ENCODE measurements at places on chromosomes 12 and 14.

DNA sequence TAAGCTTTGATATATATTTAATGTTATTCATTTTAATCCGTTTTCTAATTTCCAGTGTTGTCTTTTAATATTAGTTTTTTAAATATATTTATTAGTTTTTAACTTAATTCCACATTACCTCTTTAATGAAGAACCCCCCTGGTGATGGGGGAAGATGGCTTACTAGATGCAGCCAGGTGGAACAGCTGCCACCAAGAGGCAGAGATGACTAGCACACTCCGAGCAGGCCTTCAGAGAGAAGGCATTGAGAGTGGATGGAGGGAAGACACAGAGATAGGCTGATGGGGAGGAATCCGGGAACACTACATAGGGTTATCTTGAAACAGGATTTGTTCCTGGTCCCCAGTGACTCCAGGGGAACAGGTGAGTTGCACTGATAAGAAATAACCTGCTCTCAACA lies 771.6 kb downstream of the LRFN5 start:
- no peak for DNase-seq

GRCh38 chr14:104886690-104887622 lies 21.9 kb downstream of the CEP170B start:
- no peak for DNase-seq

DNA sequence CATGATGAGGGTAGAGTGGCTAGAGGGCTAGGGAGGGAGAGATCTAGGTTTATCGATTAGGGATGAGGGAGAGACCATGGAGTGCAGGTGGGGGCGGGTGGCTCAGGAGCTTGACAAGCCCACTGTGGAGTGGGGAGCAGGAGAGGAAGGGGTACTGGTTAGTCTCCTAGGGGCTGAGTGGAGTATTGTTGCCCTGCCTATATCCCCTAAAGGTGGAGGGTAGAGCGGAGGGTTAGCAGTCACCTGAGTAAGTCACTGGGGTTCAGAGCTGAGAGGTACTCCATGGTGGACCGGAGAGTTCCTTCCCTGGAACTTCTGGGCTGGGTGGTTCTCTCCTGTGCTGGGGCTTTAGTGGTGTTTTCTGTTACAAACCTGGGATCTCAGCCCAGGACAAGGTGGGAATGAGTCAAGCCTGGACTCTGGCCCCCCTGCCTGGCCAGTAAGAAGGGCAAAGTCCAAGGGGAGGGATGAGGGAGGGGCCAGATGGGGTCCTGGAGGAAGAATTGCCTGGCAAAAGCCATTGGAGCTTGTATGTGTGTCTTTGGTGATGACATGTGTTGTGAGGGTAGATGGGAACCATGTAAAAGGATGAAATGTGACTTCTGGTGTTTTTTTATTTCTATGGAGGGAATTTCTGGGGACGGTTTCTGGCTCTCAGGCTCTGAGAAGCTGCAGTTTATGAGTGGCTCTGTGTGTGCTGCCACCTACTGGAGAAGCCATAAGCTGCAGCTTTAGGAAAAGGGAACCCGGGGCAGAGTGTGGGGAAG lies at the start of gene CIDEB:
CIDEB (minus strand) TSS at position 403 of the 767 bp plus-strand sequence; CDS start at position 284, 119 bp downstream.
- peak; percentile 50 for DNase-seq

GRCh38 chr12:124390442-124391097 lies 95.7 kb downstream of the RFLNA start:
- DNase-seq = peak; percentile 83

DNA sequence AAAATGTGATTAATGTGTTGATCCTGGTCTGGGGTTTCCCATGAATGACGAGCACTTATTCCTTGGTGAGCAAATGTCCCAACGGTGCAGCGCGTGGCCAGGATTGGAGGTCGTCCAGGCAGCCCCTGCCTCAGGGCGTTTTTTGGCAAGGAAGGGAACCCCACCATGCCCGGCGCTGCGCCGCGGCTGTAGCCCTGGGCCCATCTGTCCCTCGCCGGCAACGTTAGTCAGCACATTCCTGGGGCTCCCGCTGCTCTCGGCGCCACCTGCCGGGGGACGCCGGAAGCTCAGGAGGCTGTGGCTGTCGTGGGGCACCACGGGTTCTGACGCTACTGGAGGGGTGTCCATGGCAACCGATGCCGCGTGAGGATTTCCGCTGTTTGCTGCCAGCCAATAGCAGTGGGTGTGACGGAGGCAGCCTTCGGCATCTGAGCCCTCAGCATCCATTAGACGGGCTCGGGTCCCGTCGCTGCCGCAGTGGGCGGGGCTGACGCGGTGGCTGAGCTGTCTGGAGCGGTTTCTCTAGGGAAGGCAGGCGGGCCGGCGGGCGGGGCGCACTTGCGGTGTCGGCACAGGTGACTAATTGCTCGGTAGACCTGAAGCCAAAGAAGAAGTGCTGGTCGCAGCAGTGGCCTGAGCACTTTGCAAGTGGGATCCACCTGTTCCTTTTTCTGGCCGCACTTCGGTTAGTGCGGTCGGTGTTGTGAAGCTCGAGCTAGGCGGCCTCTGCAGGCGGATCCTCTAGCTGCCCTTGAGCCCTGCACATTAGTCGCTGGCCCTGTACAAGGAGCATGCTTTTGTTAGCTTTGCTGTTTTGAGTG lies 29.5 kb downstream of the RAB35 start:
- DNase-seq = peak; percentile 99

GRCh38 chr14:93045211-93045674 lies 70.5 kb downstream of the ITPK1 start:
- DNase-seq = peak; percentile 28

All from iris pigment epithelial cell (primary cell).